ENCODE measurements at places on chromosomes 16 and 17.

GRCh38 chr17:66268247-66268927 lies 34.0 kb upstream of the PRKCA start:
- DNase-seq, result no peak

DNA sequence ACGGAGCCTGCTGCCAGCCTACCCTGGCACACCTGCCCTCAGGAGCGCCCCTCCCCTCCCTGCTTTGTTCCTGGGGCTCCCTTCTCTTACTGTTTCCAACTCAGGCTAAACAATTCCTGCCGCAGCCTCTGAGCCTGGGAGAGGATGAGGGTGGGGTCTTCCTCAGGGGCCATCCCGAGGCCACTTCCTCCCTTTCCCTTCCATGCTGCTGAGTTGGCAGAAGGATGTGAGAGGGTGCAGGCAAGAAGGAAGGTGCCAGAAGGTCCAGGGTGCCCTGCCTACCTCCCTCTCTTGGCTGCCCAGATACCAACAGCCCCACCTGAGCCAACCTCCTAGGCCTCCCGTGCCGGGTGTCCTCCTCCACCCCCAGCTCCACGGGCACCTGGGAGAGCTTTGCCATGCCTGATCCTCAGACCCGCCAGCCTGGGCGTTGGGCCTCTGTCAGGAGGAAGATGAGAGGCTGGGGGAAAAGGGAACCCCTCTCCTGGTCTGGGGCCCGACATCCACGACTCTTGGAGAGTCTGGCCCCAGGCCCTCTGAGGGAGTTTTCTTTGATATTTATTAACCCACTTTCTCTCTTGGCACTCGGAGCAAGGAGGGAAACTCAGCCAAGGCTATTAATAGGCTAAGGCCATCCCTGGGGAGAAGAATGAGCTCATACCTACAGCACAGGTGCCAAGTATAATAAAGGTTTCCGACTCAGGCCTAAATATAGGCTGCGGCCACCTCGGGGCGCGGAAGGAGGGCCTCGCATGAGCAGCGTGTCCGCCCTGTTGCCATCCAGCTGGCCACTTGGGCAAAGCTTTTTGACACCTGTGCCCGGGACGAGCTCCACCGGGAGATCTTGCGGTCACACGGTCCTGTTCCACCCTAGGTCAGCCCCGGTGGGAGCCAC lies 232.0 kb downstream of the ENGASE start:
- no peak for DNase-seq

- no peak for DNase-seq
Measured at GRCh38 chr17:31582151-31582907, 190.9 kb downstream of the RAB11FIP4 start.

DNA sequence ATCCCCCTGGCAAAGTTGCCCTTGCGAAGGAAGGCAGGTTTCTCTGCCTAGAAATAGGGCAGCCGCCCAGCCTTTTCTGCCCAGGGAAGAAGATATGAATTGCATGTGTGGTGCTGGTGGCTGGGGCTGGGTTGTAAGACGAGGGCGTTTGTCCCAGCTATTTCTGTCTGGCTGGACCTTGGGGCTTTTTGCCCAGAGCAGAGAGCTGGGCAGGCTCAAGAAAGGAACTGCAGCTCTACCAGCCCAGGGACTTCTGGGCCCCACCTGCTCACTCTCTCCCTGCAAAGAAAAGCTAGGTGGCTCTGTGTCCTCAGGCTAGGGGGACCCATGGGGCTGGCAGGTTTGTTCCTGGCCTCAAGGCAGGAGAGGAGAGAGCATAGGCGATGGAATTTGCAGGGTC lies 586 bp downstream of the CACNG1 start:
- DNase-seq, result no peak

- DNase-seq, result no peak
Measured at GRCh38 chr17:58427807-58428206, 10.5 kb upstream of the RNF43 start.

- no peak for DNase-seq
Measured at GRCh38 chr17:41178341-41178740, 320 bp upstream of the KRTAP4-2 start.

GRCh38 chr16:83214671-83215070 lies 587.9 kb downstream of the CDH13 start:
- no peak for DNase-seq

DNA sequence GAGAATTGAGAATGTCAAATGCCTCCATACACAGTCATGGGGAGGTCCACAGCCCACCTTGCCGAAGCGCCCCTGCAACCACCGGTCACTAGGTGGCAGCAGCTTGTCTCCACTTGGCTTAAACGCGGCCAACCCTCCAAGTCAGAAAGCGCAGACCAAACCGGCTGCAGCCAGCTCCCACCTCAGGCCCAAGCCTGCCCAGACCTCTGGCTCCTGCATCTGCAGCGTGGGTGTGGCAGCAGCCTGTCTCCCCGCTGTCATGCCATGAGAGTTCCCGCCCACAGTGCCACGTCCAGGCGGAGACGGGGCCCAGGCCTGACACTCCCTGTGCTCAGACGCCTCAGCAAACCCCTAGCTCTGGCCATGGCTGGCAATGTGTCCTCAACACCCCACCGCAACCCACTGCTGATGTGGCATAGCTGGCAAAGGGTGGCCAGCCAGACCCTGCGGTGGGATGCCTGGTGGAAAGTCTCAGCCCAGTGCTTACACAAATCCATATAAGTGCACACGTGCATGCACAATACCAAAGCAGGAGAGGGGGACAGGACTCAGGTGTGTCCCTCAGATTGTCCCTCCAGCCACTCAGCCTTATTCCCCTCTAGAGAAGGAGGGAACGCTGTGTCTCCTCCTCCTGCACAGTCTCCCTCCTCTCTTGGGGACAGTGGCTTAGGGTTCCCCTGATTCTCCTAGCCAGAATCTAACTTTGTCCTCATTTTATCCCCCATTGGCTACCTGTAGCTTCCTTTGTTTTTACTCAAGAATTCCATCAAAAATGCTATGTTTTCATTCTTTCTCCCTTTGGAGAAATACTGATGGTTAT lies 10.9 kb downstream of the COPZ2 start:
- DNase-seq, result no peak

DNA sequence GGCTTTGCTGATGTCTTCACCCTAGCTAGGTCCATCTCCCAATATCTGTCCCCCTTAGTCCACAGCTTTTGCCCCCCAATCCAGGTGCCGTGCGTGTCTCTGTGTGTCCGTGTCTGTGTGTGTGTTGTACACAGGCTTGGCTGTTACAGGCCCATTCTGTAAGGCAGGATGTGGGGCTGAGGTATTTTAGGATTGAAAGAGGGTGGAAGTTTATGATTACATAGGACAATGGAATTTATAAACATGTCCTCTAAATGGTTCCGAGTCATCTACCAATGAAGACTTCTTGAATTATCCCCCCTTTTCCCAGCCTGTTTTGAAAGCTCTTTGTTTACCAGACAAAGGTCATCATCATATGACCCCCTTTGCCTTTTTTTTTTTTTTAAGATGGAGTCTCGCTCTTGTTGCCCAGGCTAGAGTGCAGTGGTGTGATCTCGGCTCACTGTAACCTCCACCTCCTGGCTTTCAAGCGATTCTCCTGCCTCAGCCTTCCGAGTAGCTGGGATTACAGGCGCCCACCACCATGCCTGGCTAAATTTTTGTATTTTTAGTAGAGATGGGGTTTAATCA lies 21.9 kb downstream of the ACE start:
- DNase-seq, result no peak

DNA sequence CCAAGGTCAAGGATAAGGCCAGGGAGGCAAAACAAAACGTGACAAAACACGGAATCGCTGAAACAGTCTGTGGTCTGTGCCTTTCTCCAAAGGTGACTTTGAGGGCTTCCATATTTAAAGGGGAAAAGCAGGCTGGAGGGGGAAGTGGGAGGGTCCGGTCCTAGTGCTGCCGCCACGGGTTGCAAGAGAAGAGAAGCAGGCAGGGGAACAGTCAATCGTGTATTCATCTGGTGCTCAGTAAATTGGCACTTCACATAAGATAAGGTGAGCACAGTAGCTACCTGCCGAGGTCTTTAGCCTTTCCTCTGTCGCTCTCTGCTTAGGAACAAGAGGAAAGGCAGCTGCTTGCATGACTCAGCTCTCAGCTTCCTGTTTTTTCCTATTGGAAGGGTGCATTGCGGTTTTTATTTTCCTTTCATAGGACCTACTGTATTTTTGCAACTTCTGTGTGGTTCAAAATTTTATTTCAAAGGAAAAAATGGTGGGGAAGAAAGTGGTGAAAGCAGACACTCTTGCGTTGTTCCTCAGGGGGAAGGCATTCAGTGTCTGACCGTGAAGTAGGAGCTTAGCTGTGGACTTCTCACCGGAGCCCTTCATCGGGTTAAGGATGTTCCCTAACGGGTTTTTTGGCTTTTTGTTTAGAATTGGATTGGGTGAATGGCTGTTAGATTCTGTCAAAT lies 7.1 kb upstream of the LGALS3BP start:
- no peak for DNase-seq

DNA sequence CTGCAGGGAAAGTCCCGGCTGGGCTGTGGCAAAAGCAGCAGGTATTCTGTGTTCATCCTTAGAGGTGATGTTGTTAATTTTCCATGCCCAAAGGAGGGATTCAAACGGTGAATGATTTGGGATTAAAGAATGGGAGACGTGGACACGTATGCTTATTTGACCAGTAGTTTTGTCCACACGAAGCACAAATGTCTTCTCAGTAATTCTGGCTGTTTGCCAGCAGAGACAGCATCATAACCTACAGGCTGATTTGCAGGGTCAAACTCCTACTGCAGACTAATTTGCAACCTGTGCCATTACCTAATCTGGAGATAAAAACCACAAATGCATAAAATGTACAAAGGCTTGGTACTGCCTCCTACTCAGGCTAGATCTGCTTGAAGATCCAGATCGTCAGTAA lies 14.1 kb downstream of the MTHFSD start:
- no peak for DNase-seq

GRCh38 chr16:71464231-71464630 lies 2.2 kb upstream of the ZNF23 start:
- DNase-seq, result no peak

DNA sequence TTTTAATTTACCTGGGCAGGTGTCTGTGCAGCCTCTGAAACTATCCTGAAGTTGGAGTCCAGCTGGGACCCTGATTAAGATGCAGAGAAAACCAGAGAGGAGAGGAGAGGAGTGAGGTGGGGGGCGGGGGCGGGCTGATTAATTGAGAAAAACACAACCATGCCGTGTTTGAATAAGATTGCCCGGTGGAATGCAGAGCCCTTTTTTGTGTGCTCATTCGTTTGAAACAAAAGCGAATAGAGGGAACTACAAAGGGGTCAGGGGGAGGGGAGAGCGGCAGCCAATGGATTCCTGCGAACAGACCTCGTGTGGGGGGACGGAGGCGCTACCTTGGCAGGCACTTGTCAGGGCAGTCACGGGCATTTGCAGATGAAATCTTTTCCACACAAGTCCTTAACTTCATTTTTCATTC lies 355.8 kb downstream of the SOX9 start:
- no peak for DNase-seq

DNA sequence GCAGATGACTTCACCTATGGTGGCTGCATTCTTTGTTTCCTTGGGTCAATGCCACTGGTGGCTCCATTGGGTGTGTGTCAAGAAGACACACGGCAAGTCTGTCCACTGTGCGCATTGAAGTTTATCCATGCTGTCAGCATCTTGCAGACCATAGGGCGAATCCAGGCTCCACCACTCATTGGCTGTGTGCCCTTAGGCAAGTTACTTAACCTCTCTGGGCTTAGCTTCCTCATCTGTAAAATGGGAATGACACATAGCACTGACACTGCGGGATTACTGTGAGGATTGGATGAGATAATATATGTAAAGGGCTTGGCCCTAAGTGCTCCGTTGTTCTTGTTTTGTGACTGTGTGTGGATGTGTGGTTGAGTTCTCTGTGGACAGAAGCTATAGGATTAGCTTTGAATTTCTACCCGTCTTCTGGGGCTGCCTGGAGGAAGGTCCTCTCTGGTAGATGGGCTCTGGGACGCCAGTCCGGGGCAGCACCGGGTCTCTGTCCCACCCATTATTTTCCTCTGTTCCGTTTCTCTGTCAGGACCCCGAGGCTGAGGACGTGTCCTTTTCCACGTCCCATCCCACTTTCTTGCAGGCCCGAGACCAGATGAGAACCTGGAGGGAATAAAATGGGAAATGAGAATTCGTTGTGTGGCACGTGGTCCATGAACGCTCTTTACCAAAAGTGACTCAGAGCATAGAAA lies 178.4 kb downstream of the IRF8 start:
- no peak for DNase-seq

DNA sequence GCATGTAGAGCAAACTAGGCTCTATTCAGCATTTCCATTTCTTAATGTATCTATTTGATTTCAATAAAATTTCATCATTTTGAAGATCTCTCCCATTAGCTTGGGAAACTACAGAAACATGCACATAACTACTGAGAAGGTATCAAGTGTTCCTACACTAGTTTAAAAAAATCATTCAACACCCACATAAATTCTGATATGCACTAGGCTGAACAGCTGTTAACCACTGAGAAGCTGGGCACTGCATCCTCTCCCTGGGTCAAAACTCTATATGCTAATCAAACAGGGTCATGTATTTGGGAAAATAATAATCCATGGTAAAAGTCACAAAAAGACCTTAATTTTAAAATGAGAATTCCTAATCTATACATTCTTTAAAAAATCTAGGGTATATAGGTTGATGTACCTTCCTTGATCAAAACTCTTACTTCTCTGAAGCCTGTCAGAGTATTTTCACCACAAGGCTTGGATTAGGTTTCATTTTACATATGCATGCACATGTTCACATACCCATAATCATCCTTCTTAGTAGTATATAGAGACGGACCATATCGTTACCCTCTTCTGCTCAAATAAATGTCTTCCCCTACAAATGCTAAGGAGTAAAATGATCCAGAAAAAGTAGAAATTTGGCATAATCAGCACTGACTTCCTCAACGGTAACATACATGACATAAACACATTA lies 57.2 kb downstream of the KANSL1 start:
- DNase-seq, result no peak

GRCh38 chr17:74822335-74822938 lies 37.2 kb downstream of the GRIN2C start:
- no peak for DNase-seq

DNA sequence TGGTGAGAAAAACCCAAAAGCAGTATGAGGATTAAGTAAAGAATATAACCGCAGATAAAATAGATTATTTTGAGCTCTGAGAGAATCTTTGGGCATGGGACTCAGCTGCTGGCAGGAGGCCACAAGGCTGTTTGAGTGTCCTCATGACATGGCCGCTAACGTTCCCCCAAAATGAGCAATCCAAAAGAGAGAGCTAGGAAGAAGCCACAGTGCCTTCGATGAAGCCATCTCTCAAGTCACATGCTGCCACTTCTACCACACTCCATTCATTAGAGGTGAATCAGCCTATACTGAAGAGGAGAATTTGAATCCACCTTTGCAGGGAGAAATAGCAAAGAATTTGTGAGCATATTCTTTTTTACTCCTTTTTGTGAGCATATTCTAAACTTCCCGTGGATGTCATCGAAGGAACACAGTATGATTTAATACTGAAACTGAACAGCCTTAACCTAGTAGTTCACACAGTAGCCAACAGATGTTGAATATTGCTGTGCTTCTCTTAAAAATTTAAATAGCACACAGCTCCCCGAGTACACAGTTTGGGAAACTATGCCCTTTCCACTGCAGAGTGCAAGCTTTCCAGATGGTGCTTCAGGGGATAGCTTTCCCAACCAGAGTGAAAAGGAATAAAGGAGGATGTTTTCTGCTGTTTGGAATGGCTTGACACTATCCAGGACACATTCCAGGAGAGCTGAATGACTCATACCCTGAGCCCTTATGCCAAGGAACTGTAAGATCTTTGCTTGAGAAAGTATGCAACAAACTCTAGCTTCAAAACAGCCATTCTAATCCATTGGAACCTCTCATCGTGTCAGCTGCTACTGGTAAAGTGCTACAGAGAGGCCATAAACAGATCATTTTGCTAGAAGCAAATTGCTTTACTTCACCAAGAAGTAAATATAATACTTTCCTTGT lies 33.9 kb downstream of the ANKFY1 start:
- no peak for DNase-seq

GRCh38 chr16:54930005-54930868 lies at the start of gene IRX5:
IRX5 (plus strand) TSS chr16:54930865; CDS start chr16:54931199, 334 bp downstream.
- no peak for DNase-seq
